HCT116 (cell line): ENCODE measurements at places on chromosomes 6 and 20.

GRCh38 chr6:162538643-162539064 lies 188.9 kb downstream of the PRKN start:
- no peak for DNase-seq

DNA sequence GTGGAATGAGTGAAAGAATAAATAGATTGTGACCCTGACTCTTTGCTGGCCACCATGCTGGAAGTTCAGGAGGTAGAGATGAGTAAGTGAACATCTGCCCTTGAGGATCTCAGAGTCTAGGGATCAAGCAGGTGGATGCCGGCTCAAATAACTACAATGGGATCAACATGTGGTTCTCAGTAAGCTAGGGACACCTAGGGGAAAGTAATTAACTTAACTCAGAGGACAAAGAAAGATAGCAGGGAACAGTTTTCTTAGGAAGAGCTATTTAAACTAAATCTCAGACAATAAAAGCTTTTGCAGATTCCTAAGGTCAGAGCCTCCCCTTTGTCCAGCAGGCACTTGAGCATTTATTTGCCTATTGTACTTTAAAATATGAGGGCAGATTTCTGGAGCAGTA lies 29.1 kb downstream of the SLC13A3 start:
- no peak for DNase-seq

DNA sequence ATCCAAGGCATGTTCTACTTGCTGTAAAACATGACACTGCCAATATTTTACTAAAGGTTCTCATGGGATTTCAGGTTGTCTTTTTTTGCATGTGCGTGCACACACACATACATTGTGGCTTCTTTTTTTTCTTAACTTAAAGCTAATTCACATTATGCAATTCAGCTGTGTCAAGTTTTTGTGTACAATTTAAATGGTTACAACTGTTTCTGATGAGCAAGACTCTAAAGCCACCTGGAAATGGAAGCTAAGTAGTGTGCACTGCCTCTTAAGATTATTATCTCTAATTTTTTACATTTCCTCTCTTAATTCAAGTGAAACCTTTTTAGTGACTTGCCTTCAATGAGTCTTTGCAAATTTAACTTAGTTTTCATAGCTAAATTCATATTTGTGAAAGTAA lies 75.3 kb downstream of the TULP4 start:
- no peak for DNase-seq

DNA sequence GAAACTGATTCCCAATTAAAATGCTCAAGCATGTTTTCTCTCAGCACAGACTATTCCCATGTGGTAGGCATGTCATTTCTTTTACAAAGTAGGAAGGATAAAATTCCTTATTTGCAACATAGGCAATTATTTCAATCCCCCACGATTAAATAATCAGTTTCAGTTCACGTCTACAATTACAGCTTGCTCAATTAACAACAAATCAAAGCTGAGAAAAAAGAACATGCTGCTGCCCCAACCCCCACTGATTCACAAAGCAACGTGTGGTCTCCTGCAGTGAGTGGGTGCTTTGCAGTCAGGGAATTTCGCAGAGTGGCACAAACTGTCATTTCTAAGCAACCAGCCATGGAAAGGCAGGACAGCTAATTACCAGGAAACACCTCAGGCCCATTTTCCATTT lies 17.0 kb downstream of the RNASET2 start:
- no peak for DNase-seq

DNA sequence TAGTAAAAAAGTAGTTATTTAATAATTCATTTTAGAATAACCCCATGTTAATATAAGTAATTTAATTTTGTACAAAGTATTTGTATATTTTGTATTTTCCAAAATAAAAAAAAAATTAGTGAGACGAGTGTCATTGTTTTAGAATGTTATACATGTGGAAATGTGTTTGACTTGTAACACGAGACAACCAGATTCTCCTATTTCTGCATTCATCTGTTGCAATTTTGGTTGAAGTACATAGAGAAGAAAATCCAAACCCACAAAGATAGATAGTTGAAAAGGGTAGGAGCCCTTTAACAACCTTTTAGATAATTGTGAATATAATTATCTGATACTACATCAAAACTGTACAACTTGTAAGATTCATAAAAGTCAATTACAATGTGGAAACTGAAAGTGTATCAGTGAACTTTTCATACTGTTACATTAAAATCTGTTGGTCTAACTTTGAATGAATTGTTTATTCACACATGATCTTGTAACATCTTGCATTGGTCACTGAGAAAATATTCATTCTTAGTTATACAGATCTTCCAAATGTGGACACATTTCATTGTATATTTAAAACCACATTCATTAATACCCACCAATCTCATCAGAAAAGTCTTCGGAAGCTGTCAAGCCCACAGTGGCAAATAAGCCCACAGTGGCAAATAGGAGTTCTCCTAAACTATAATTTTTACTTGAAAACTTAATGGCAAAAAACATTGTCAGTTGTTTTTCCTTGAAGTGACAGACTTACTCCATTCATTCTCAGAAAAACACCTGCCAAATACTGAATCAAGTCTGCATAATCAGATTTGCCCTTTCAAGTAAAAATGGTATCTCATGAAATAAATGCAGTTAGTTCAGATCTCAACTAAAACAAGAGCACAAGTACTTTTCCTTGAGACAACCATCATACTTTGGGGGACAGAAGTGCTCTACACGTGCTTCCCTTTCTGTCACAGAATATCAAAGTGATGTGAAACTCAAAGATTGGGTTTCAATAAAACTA lies 52.8 kb downstream of the FKBP5 start:
- no peak for DNase-seq

GRCh38 chr6:133132466-133132971 lies 108.6 kb upstream of the EYA4 start:
- DNase-seq, result no peak

DNA sequence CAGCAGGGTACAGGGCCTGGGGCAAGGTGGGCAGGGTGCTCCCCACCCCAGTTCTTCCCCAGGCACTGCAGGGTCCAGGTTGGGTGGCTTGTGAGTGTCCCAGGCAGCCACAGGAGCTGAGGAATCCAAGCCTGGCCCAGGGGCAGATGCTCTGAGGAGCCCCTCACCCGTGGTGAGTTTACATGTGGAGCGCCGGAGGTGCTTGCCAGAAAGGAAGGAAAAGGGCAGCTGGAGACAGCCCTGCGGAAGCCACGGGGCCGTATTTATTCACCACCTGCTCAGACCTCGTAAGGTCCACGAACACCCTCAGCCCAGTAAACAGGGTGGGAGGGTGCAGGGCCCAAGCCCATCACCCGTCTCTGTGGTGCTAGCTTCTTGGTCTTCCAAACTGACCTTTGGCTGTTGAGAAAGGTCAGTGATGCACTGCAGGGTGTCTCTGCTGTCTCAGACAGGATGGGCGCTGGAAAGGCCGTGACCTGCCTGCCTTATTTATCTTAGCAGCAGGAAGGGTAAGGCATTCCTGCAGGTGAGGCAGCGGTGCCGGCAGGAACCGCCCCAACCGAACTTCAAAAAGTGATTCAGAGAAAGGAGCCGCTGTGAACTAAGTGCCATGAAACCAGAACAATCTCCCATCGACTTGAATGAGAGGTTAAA lies 4.0 kb upstream of the FRMD1 start:
- no peak for DNase-seq

DNA sequence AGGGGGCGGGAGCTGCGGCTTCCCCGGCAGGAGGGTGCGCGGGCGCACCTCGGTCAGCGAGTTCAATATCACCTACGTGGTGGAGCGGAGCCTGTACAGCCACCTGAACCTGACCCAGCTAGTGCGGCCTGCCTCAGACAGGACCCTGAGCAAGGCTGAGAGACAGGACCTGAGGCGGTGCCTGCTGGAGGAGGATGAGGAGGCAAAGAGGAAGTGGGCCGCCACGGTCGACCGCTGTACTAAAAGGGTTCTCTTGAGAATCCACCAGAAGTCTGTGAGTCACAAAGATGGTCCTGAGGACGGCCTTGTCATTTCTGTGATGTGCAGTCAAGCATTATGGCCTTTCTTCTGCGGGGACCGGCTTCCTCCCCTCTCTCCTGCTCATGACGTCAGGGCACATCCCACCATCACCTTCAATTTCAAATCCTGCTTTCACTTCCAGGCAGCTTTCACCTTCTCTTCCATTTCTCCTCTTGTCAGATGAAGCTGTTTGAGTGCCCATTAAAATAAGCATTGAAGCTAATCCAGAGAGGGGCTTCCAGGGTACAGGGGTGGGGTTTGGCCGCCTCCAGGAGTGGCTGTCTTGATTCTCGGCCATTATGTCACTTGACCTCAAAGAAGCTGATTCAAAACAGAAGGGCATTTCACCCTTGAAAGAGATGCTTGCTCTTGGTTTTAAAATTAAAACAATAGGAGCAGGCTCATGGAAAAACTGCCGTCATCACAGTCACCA lies 177.6 kb downstream of the SASH1 start:
- DNase-seq, result no peak

DNA sequence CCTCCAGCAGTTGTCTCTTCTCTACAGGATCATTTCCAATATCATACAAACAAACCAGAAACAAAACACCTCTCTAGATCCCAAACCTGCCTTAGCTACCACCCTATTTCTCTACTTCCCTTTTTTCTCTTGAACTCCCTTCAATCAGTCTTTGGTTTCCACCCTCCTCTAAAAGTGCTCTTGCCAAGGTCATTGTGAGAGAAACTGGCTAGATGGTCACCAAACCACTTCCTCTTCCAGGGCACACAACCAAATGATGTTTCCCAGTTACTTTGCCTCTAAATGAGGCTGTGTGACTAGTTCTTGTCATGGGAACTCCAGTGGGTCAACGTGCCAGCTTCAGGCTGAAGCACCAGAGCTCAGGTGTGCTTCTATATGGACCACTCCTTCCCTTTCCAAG lies 85.8 kb upstream of the ARMC2 start:
- no peak for DNase-seq

DNA sequence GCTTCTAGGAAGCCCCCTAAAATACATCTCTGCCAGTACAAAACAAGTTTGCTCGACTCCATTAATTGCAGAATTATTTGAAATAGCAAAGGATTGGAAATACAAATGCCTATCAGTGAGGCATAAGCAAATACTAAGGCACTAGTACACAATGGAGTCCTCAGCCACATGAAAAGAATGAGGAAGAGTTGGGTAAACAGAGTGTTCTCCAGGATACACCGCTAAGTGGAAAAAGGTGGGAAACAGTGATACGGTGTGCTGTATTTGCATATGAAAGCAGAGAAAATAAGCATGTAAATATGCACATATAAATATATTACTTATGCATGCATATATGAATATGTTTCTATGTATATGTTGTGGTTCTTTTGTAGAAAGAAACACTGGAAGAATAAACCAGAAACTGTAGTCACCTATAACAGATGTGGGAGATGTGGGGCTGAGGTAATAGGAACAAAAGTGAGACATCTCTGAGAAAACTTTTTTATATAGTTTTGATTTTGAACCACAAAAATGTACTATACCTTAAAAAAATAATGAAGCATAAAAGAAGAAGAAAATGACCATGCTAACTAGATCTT lies 143.4 kb upstream of the MYLIP start:
- no peak for DNase-seq

DNA sequence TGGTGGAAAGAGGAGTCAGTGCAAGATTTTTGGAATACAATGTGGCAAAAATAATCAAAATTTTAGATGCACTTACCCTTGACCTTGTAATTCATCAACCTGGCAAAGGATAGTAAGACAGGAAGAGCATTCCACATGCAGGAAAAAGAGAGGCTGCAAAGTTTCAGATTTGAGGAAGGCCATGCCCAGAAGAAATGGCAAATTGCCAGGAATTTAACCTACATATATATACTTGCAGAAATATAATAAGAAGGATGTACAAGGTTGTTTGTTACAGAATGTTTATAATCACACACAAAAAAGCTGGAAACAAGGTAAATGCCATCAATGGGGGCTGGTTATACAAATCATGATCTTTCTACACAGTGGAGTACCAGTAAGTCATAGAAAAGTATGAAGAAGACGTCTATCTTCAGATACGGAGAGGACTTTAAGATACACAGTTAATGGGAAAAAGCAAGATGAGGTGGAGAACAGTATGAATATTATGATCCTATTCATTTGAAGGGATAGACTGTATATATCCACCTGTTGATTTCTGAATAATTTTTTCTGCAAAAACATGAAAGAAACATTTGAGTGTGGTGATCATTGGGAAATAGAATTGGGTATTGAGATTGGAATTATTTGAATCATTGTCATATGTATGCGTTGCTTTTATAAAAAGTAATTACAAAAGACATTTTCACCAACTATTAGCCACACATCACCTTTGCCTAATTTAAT lies 253.8 kb downstream of the TBC1D7 start:
- no peak for DNase-seq
